Posterior vena cava (tissue), 2 donors: ENCODE measurements at places on chromosomes 13 and 19. TPM values are rescaled to one million over a fixed set of nuclear protein-coding genes. Genes with fewer than 3 reads are reported as not detected.

MEIOSIN gene
- not detected for total RNA-seq

DNA sequence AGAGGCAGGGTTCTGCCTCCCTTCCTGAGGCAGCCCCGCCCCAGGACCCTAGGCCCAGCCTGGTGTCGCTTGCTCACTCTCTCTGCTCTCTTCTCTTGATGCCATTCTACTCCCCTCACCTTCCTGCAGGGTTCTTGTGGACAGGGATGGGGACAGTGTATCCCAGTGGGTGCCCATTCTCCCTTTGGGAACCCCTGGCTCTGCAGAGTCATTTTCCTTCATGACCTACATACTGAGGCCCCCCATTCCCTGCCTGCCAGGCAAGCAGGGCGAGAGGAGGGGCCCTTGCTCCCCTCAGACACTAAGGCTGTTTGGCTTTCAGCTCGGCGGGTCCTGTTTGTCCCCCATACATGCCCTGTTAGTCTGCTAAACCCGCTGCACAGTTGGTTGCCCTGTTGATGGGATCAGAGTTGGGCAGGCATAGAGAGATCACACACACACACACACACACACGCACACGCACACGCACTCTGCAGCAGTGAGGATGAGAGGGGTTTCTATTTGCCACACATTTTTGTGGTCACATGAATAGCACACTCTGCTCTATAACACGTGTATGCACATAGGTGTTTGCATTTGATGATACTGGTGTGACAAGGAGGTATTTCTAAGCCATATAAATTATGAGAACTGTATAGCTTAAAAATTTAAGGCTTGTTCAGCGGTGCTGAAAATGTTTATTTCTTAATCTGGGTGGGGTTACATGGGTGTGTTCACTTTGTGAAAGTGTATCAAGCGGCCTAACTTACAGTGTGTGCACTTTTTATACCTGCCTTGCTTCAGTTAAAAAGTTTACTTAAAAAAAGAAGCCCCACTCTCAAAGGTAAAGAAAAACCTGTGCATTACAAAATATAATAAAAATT, 20.3 kb downstream of the NFIX start:
- DNase-seq, result no peak

- DNase-seq, result no peak
These were observed 9.4 kb downstream of the SAMD4B start for GRCh38 chr19:39351537-39352064.

DNA sequence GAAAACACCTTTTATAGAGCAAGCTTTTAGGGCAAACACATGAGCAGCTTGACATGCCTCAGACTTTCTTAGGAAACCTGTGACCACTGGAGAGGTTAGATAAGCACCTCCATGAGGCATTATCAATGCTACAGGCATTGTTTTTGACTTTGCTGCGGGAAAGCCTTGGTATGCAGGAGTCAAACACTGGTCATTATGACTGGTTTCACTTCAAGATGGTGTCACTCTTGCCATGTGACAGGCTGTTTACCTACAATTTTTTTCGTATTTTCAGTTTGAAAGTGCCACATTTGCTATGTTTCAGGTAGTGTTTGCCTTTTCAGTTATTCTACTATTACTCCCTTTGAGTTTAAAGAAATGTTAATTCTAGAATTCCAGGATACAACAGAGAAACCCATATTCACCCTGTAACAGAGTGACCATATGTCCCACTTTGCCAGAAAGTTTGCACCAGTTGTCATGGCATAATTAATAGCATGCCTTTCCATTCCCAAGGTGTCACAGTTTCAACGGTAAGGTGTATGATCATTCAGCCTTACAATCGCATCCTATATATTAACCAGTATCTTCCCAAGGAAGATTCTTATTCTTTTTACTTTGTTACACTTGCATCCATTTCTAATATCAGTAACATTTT, 33.0 kb downstream of the USP12 start:
- no peak for DNase-seq
